ENCODE measurements at places on chromosomes 1 and 21. TPM values are rescaled to one million over a fixed set of nuclear protein-coding genes. Genes with fewer than 3 reads are reported as not detected.

The CD84 gene
- 1.4 TPM for polyA plus RNA-seq

The RGSL1 gene
- not detected for polyA plus RNA-seq

The AVPR1B gene
- not detected for polyA plus RNA-seq

The KRTAP10-4 gene
- not detected for polyA plus RNA-seq

The PTP4A2 gene
- 118 TPM for polyA plus RNA-seq

The CRNN gene
- not detected for polyA plus RNA-seq

The GNG12 gene
- 79.4 TPM for polyA plus RNA-seq

The MSH4 gene
- polyA plus RNA-seq = 0.10 TPM

- no peak for DNase-seq
These were observed 76.5 kb downstream of the GALNT2 start for GRCh38 chr1:230143534-230143933.

- DNase-seq = no peak
These were observed 12.6 kb downstream of the HSPG2 start for GRCh38 chr1:21924503-21925005.

DNA sequence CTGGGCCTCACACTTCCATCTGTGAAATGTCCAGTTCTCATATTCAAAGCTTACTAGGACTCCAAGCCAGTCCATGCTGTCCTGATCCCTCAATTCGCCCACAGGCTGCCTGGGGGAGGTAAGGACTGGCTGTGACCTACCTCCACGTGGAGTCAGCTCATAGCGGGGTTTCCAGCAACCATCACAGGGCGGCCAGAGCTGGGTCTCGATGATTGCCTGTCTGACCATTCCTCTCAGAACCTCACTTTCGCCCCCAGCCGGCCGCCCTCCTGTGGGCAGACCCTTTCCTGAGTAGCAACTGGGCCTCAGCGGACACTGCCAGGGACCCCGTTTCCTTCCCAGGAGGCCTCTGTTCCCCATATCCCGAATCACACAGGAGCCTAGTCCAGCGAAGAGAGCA is 3.4 kb upstream of the RUNX3 start:
- no peak for DNase-seq

- no peak for DNase-seq
These were observed 150.5 kb downstream of the RPS6KC1 start for GRCh38 chr1:213201380-213202155.

GRCh38 chr21:41823166-41823565 is 56.0 kb downstream of the PRDM15 start:
- no peak for DNase-seq

DNA sequence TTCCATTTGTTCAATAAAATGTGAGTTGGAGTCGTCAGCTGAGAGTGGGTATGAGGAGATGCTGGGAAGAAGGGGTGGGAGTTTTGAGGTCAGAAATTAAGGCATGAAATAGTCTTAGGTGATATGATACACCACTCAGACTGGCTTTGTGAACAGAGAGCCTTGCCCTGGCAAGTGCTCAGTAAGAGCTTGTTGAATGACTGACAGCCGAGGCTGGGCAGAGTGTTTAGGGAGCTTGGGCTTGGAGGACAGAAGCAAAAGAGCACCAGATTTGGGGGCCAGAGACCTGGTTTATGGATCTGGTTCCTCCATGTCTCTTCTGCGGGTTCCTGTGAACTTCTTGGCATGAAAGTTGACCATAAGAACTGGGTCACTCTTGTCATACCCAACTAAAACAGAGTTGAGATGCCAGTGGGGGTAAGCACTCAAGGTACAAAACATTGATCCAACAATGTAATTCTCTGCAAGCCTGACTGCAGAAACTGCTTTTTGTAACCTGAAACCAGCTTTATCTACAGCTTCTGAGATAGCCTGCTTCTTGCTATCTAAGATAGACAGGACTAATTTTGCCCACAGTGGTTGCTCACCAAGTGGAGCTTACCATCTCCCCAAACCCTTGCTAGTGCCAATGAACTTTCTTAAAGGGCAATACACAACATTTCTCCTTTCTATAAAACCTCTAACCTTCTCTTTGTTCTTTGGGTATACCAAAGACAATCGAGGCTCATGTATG is 126.4 kb downstream of the TENT5C start:
- no peak for DNase-seq

DNA sequence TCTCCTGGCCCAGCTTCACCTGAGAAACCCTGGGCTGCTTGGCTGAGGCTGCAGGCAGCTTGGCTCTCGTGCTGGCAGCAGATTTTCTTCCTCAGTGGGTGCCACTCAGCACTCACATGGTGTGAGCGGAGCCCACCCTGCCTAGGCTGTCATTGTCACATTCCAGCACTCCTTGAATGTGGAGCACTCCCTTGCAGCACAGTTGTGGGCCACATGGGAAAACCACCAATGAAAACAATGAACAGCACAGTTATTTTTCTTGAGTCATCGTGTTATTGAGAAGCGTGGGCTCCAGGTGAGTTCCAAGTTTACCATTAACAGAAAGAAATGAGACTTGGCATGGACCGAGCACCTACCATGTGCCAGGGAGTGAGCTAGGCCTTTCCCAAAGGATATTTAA is 27.2 kb upstream of the TRIM67 start:
- DNase-seq = no peak

DNA sequence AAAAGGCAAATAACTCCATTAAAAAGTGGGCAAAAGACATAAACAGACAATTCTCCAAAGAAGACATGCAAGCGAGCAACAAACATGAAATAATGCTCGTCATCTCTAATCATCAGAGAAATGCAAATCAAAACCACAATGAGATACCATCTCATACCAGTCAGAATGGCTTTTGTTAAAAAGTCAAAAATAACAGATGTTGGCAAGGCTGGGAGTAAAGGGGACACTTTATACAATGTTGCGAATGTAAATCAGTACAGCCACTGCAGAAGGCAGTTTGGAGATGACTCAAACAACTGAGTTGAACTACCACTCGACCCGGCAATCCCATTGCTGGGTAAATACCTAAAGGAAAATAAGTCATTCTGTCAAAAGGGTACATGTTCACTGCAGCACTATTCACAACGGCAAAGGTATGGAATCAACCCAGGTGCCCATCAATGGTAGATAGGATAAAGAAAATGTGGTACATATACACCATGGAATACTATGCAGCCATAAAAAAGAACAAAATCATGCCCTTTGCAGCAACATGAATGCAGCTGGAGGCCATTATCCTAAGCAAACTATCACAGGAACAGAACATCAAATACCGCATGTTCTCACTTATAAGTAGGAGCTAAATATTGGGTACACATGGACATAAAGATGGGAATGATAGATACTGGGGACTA is 25.9 kb downstream of the TSPAN2 start:
- DNase-seq = no peak

- DNase-seq = no peak
These were observed 143.7 kb upstream of the RUNX3 start for GRCh38 chr1:25073640-25074270.

GRCh38 chr1:28070725-28071593 is 17.5 kb downstream of the EYA3 start:
- no peak for DNase-seq

GRCh38 chr1:87512431-87512830 is 183.8 kb downstream of the LMO4 start:
- no peak for DNase-seq

DNA sequence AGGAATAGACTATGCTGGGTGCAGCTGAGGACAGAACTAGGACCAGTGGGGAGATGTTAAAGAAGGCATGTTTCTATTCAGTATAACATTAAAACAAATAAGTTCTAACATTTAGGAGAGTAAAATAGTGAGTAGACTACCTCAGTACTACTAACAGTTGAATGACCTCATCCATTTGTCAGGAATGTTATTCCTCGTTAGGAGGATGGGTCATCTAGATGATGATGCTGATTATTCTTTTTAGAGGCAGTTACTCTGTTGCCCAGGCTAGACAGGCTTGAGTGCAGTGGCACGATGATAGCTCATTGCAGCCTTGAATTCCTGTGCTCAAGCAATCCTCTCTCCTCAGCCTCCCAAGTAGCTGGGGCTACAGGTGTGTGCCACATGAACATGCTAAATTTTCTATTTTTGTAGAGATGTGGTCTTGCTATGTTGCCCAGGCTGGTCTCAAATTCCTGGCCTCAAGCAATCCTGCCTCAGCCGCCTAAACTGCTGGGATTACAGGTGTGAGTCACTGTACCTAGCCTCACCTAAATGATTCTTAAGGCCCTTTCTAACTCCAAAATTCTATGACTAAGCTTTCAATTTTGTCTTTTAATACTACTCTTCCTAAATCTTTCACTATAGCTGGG is 9.3 kb downstream of the EEIG2 start:
- no peak for DNase-seq
